ENCODE measurements at places on chromosomes 2 and 18.
A peak's percentile ranks its signal among the peaks of the same experiment; 100 is the strongest.

DNA sequence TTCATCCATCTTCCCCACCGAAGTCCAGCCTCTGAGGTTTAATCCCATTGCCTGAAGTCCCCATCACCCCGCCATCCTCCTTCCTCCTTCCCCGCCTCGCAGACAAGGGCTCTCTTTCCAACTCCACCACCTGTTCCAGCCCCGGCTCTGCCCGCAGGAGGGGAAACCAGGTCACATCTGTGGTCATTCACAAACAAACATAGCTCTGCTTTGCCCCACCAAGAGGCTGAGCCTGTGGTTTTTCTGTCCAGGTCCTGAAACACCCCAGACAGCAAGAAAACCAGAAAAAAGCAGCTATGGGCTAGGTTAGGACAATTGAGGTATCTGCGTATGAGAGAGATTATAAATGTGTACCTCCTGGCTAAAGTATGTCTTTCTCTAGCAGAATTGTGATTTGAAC, 144.7 kb downstream of the GLI2 start:
- no peak for DNase-seq

DNA sequence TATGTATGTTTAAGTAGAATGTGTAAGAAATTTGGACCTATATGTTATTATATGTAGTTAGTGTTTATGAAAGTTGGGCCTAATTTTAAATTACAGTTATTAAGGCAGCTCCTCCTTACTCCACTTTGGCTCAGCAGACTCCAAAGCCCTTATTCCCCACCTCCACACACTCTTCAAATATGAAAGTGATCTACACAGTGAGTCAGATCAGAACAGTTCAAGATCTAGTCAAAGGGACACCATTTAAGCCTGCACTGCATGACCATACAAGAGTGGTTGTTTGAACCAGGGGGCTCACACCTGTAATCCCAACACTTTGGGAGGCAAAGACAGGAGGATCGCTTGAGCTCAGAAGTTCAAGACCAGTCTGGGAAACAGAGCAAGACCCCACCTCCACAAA, 21.2 kb upstream of the PMAIP1 start:
- DNase-seq = no peak

DNA sequence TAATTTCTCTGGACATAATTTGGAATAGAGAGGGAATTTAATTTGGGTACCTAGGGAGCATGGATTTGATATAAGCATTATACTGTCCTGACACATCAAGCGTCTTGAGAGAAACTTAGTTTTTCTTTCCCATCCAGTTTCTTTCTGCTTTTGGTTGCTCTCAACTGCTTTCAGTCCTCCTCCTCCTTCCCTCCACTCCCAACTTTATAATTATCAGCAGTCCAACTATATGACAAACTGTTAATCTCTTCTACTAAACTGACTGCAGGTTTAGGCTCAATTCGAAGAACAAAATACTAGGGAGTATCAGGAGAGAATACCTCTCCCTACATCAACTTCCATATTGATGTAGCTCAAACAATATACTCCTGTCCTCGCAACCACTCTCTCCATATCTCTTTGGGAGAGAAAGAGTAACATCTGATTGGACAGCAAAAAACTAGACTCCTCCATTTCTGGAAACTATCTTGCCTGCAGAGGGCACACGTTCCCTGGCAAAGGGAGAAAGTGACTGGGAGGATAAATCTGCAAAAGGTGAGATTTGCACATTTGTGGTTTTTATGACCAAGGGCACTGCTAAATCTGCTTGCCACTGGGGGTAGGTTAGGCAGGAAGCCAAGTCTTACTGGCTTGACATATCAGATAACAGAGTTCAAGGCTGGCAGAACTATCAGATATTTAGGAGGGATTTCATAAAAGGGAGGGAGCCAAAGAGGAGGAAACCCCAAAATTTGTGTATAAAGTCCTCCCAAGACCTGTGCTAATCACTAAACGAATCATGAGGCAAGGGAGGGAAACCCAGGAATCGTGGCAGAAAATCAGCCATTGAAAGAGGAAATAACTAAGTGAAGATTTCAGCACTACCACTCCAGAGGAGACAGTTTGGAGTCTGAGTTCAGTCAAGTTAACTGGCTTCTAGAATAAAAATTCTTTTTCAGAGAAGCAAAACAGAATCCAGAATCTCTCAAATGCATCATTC, 40.0 kb downstream of the ICA1L start:
- peak; percentile 34 for DNase-seq

- DNase-seq = peak; percentile 39
These were observed 54.5 kb downstream of the RASGRP3 start for GRCh38 chr2:33530690-33531548.

DNA sequence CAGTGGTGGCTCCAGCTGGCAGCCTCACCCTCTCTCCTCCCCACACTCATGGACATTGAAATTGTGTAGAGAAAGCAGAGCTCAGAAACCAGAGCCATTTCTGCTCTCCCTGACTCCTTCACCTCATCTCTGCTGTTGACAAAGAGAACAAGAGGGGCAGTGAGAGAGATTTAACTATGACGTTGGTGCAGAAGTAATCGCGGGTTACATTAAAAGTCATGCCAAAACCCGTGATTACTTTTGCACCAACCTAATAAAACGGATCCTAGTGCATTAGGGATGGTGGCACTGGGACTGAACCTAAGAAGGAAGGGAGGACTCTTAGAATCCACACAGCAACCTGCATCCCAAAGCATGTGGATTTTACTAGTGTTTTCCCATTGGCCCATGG, 113.3 kb upstream of the CDC42EP3 start:
- no peak for DNase-seq

- no peak for DNase-seq
These were observed 829 bp downstream of the ACVR1C start for GRCh38 chr2:157627594-157628476.

- DNase-seq = no peak
These were observed 127.7 kb downstream of the DTNA start for GRCh38 chr18:34837769-34838272.

GRCh38 chr2:64913357-64913869, 75.8 kb upstream of the SLC1A4 start:
- no peak for DNase-seq

DNA sequence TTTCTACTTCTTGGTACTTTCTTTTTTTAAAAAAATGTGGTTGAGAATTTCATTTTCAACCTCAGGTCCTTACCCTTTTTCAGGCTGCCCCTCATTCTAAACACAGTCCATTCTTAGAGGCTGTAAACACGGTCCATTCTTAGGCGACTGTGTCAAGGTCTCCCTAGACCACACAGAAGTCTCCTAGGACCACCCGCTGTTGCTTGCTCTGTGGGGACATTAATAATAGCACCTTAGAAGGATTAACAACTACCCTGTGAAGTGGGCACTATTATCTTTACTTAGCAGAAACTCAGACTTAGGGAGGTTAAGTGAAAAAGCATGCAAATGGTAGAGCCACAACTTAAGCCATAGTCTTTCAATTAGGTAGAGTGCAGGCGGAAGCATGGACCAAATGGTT, 91.7 kb downstream of the RBMS1 start:
- no peak for DNase-seq

- no peak for DNase-seq
These were observed 1.1 kb upstream of the SATB2 start for GRCh38 chr2:199458806-199459285.

DNA sequence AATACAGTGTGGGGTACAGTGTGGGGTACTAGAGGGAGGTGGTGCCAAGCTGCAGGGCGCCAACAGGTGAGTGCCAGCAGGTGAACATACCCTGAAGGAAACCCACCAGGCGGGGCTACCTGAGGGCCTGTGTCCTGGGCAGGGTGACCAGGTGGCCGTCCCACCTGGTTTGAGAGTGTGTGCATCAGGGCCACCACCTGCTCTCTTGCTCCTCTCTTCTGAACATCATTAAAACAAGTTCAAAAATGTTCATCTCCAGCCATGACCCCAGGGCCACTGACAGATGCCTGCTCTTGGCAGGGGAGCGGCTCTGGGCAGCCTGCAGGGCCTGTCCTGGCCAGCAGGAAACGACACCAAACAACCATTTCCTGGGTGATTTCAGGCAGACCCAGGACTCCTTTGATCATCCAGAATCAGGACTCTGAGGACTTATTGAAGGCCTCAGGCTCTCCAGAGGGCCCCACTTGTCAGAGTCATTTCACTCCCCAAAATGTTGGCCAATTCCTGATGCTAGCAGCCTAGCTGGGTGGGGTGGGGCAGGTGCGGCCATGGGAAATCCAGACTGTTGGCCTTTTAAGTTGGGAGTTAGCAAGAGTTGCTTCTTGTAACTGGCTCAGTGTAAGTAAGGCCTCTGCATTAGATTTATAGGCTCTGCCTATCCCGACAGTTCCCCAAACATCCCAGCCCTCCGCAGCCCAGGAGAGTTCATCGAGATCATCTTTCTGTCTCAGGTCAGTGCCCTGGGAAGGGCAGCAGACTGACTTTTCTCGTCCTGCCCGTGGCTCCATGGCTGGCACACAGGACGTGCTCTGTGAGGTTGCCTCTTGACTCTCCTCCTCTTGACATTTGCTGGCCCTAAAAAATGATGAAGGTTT, 111.5 kb upstream of the ZNF236 start:
- DNase-seq = no peak

Measured in foreskin fibroblast (primary cell).